Substantia nigra (tissue), 51 donors: ENCODE measurements at places on chromosomes 12 and 14.

DNA sequence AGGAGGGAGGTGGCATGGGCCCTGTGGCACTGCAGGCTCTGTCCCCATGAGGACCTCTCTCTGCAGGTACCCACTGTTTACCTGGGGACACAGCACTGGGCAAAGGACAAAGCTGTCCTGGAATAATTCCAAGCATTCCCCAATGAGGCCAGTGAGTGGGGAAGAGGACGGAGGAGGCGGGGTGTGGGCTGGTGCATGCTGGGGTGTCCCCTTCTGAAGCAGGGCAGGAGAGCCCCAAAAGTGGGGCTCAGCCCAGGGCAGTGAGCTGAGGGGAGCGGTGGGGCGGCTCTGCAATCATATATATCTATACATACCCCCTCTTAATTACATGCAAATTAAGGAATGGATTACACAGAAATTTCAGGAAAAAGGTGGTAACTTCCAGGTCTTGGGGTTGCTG lies 315.8 kb downstream of the ADGRD1 start:
- no peak for DNase-seq

GRCh38 chr12:123671876-123672275 lies 963 bp downstream of the TCTN2 start:
- no peak for DNase-seq

DNA sequence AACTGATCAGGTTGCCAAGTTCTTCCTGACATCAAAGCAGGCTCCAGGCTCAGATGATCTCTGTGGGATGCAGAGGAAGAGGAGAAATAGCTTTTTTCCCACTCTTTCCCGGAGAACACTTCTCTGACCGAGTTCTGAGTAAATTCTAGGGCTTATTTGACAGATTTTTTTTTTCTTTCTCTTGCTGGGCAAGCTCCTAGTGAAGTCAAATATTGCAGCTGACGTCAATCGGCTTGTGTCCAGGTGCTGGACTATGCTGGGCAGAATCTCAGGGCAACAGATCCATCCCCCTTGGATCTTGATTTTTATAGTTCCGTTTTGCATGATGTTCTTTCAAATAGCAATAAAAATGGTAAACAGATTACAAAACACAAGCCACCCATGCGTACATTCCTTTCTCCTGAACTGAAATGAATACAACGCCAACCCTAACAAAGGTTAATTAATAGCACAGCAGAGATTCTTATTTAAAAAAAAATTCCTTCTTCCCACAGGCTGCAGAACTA lies 182.2 kb downstream of the NOVA1 start:
- no peak for DNase-seq

DNA sequence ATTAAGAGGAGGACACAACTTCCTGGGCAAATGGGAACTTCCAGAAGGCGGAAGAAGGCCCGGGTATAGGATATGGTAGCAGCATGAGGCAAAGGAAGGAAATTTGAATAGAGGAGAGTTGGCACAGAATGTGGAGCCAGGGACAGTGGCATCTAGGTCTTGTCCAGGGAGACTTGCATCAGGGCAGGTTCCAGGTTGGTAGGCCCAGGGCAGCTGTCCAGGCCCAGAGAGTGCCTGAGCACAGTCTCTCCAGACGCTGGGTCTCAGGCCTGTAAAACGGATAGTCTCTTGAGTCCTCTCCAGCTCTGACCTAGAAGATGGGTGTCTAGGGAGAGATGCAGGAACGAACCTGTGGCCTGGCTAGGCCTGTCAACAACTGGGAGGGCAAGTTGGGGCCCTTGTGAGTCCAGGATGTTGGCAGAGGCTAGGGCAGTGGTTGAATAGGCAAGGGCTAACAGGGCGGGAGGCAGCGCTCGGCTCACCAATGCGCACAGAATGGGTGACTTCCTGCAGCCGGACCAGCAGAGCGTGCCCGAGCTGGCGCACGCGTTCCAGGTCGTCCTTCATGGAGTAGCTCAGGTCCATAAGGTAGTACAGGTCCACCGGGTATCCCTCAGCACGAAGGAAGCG lies 9.9 kb downstream of the ITGB7 start:
- no peak for DNase-seq
